ENCODE measurements at places on chromosomes 2 and 18.

- no peak for DNase-seq
Observed at GRCh38 chr2:28341208-28341891, 51.3 kb upstream of the FOSL2 start.

- peak; percentile 75 for DNase-seq
Observed at GRCh38 chr2:168997794-168998193, 33.3 kb downstream of the ABCB11 start.

DNA sequence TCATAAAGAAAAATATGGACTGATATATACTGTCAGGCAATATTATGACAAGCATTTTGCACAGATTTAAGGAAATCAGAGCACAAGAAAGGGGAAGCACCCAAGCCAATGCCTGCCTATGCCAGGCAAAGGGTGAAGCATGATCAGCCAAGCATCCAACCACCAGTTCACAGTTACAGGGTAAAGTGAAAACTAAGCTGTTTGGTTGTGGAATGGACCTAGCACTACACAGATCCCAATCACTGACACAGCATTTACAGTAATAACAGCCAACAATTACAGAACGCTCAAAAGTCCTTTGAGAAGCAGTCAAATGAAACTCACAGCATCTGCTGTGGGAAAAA lies 90.3 kb downstream of the SP3 start:
- no peak for DNase-seq

- no peak for DNase-seq
Observed at GRCh38 chr2:207465894-207466293, 63.9 kb upstream of the CREB1 start.

DNA sequence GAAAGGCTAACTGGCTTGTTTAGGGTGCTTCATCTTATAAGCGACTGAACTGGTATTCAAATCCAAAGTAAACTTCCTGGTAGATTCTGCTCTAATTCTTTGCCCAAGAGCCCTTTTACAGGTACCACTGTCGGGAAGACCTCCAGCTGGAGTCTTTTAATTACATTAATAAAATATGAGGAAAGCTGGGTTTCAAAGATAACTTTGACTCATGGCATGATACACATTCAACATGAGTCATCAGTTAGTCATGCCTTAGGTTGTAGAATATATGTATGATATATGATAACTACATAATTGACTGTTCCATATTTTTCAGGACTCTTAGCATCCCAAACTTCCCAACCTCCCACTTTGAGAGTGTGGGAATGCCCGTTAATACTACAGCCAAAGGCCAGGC lies 32.3 kb downstream of the ZCCHC2 start:
- peak; percentile 32 for DNase-seq

- peak; percentile 45 for DNase-seq
Observed at GRCh38 chr2:202429164-202429980, 53.2 kb downstream of the BMPR2 start.

GRCh38 chr2:205633994-205634393 lies 48.3 kb upstream of the NRP2 start:
- DNase-seq, result no peak

DNA sequence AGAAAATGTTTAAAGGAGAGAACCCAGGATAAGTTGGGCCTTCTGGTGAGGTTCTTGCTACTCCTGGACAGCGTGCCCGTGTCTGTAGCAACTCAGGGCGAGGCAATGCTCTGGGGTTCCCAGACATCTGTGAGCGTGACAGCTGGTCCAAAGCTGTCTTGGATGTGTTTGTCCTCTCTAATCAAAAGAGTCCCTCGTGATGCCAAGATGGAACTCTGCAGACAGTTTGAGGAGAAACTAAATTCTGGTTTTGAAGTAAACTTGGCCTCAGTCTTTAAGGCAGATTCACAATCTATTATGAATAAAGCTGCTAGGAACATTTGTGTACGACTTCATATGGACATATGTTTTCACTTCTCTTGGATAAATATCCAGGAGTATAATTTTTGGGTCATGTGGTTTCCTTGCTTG lies 47.3 kb downstream of the TMEM17 start:
- no peak for DNase-seq

DNA sequence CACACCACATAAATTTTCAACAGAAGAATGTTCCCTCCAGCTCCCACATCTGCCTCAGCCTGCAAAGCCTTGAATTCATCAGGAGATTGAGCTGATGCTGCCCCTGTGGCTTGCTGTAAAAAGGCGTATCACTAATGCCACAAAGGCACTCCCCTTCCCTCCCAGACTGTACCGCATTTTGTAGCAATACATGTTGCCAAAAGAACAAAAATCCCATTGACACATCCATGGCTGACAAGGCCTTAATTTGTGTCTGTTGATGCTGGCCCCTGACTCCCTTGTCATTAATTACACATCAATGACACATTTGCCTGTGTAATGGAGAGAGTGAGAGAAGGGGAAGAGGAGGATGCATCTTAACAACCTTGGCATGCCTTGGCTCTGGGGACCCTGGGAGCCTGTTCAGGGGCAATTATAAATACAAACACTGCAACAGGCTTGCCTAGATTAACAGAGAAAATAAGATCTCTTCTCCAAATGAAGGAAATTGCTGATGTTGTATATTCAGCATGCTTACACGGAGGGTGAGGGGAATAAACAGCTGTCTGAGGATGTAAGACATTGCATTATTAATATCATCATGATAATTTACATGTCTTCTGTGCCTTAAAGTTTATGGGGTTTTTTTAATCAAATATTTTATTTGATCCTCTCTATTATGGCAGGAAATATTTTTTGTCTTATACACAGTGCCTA lies 264.0 kb downstream of the SUCLG1 start:
- no peak for DNase-seq

GRCh38 chr2:237199577-237199976 lies 113.9 kb downstream of the COPS8 start:
- DNase-seq, result no peak

- peak; percentile 60 for DNase-seq
Observed at GRCh38 chr2:133658020-133658903, 90.0 kb upstream of the NCKAP5 start.

- peak; percentile 49 for DNase-seq
Observed at GRCh38 chr2:97935719-97936161, 60.0 kb downstream of the TMEM131 start.

DNA sequence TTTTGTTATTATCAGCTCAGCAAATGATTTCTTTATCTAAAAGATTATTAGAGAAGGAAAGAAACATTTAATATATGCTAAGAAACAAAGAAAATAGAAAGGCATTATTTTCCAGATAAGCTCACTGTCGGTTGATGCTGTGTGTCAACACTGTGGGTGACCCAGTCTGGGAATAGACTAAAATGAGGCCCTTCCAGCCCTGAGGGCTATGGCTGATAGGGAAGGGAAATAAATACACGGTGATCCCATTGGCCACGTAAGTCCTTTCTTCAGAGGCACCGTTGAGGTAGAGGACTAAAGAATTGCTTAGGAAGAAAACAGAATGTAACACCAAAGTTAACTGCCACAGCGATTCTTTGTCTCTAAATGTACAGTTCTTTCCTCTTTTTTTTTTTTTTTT lies 1.8 kb downstream of the ABCB11 start:
- no peak for DNase-seq

GRCh38 chr18:50857694-50858093 lies 21.2 kb upstream of the ME2 start:
- DNase-seq, result no peak

GRCh38 chr2:112877423-112877822 lies 33.5 kb upstream of the IL37 start:
- peak; percentile 9 for DNase-seq

GRCh38 chr2:84741182-84741822 lies 139.6 kb downstream of the TRABD2A start:
- peak; percentile 13 for DNase-seq

DNA sequence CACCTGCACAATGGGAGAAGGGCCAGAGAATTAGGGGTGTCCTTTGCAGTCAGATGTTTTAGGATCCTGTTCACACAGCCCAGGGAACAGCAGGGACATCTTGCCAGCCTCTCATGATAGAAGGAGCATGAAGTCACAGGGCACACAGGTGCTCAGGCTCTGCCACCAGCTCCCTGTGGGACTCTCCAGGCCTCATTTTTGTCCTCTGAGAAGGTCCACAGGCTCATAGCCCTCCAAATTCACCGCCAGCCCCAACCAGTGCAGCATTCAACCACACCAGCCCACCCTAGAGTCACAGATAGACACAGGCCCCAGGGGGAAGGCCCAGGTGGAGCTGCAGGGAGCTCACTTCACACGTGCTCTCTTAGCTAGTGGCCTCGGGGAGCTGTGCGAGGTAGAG lies 391.7 kb downstream of the TNS1 start:
- no peak for DNase-seq

- DNase-seq, result no peak
Observed at GRCh38 chr2:197251163-197251562, 59.4 kb downstream of the ANKRD44 start.

- DNase-seq, result no peak
Observed at GRCh38 chr2:128319631-128320191, 1.0 kb upstream of the HS6ST1 start.

GRCh38 chr2:219670386-219670785 lies 43.0 kb downstream of the SLC4A3 start:
- no peak for DNase-seq

GRCh38 chr2:121588357-121588756 lies 57.7 kb downstream of the RNU4ATAC start:
- DNase-seq, result no peak

GRCh38 chr2:181859803-181860202 lies 31.7 kb upstream of the ITPRID2 start:
- no peak for DNase-seq

GRCh38 chr18:37476611-37477295 lies 88.8 kb downstream of the CELF4 start:
- no peak for DNase-seq

- no peak for DNase-seq
Observed at GRCh38 chr2:15271276-15271675, 289.9 kb downstream of the NBAS start.

- no peak for DNase-seq
Observed at GRCh38 chr2:79292958-79293315, 133.4 kb upstream of the REG3A start.

- no peak for DNase-seq
Observed at GRCh38 chr18:4641771-4642368, 186.8 kb upstream of the DLGAP1 start.

DNA sequence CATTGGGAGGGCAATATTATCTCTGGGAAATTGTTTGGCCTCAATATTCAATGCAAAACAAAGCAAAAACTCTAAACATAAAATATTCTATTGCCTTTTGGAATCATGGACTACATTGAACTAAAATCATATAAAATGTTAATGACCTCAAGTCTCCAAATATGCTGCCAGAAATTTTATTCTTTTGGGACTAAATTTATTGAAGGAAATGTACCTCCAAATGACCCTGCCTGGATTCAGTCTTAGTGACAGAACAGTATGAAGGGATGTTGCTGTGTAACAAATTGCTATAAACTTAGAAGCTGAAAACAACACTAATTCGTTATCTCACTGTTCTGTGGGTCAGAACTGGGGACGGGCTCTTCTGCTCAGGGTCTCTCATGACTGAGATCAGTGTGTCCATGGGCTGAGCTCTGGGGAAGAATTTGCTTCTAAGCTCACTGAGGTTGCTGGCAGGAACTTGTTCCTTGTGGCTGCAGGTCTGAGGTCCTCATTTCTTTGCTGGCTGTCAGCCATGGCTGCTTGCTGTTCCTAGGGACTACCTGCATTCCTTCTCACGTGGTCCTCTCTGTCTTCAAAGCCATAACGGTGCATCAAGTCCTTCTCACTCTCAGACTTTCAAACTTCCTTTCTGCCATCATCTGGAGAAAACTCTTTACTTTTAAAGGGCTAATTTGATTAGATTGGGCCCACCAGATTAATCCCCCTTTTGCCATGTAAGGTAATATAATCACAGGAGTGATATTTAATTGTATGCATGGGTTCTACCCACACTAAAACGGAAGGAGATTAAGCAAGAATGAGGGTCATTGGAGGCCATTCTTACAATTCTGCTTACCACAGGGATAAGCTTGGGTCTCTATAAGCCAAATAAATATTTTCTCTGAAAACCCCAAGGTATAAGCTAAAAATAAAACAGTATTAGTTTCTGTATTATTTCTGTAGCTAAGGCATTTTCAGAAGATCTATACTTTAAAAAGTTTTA lies 149.0 kb downstream of the ADCYAP1 start:
- no peak for DNase-seq

DNA sequence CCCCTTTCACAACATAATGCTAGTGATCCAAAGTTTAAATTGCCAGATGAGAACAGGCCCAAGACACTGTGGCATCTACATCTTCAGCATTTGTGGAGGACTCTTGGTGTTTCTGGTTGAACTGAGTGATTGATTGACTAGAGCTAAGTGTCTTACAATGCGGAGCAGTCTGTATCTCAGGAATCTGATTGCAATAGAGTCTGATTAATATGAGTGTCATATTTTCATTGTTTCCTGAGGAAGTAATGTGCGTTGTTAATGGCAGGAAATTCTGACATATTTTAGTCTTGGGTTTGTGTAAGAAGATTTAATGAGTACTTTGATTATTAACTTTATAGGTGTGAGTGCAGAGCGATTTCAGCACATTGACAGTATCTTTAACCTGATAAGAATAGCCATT lies 82.0 kb upstream of the PROKR1 start:
- no peak for DNase-seq

DNA sequence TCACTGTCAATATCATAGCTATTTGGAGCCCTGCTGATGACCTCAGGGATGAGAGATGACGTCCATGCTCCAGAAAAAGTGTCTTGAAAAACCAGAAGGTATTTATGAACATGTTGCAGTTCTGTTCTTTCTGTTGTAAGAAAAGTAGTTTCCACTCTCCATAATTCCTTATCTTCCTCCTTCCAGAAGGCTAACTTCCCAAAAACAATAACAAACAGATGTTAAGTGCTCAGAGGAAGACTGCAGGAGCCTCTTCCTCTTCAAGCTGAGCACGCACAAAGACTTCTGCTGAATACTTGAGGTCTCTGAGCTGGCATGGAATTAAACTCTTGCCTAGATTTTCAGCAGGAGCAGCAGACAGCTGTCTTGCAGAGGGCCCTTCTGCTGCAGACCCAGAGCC lies 434.5 kb upstream of the KLHL29 start:
- no peak for DNase-seq

- no peak for DNase-seq
Observed at GRCh38 chr2:166518634-166519390, 24.8 kb upstream of the SCN7A start.

DNA sequence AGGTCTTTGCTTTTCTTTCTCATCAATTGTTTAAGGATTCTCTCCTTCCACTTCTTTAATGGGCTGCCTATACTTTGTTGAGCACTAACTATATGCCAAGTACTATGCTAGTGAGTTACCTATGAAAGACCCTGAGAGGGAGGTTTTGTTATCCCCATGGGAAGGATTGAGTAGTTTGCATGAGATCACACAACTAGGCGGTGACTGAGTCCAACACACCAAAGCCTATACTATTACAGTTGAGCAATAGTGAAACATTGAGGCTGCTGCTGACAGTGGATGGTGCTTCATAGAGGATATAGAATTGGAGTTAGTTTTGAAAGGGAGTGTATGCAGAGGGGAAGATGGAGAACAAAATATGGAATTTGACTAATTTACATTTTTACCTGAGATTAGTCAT lies 15.8 kb downstream of the NABP1 start:
- no peak for DNase-seq

- DNase-seq, result peak; percentile 73
Observed at GRCh38 chr2:45009928-45010701, 863 bp upstream of the SIX2 start.

- no peak for DNase-seq
Observed at GRCh38 chr2:28444956-28445355, 50.9 kb upstream of the PLB1 start.

Data from astrocyte of the spinal cord (primary cell).